Germinal center (tissue), 1 donor: ENCODE measurements at places on chromosomes 5 and 9.

DNA sequence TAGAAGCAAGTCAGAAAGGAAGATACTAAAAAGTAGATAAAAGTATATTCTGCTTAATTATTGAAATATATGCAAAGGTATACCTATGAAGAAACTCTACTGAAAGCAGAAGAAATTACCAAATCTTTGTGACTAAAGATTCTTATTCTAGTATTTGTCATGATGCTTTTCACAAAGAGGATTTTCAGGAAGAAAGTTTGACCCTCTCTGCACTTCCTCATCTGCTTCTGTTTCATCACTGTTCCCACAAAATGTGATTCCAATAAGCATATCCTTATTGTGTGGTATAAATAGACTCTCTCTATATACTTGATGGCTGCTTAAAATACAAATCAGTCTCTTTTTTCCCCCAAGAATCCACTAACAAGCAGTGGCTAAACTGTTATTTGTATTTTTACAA, 2139.6 kb upstream of the ACO1 start:
- no peak for DNase-seq

GRCh38 chr9:108150736-108151586, 661.4 kb upstream of the KLF4 start:
- DNase-seq, result no peak

- DNase-seq, result no peak
These were observed 1062.6 kb downstream of the NR2F1-AS1 start for GRCh38 chr5:92518318-92518904.

DNA sequence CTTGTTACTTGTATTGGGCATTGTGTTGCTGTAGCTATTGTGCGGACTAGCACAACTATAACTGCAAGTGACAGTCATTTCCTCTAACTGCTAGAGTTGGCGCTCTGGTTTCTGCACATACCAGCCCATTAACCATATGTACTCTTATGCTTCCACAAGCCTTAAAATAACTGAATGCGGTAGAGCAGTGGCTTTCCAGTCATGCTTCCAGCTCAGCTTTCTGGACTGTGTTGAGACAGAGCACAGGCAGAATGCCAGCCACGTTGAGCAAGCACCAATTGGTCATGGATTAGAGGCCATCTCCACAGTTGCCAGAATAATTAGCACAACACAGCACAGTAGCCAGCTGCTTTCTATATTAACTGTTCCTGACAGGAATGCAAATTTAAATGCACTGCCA, 12.2 kb downstream of the INVS start:
- no peak for DNase-seq

DNA sequence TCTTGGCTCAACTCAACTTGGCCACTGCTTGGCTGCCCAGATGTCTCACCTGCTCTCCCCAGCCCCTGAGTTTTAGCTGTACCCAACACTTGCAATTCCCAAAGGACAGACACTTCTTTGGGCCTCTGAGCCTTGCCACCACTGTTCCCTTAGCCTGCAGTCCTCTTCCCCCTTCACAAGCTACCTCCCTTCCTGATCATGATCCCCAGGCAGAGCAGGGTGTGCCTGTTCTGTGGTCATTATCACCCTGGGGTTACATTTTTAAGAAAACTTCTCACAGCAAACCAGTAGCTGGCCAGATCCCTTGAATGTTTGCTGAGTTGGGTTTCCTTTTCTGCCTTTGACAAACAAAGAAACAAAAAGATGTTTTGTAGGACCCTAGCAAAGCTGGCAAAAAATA, 87.5 kb upstream of the PRRC1 start:
- DNase-seq, result no peak

- DNase-seq, result no peak
These were observed 94.3 kb downstream of the DAP start for GRCh38 chr5:10666531-10667299.
